Epithelial cell of esophagus (primary cell): ENCODE measurements at places on chromosomes 5 and 9.

GRCh38 chr9:90893706-90894105, 92.1 kb downstream of the SYK start:
- no peak for DNase-seq

- DNase-seq, result peak; percentile 31
Observed at GRCh38 chr5:175444060-175444904, at the start of gene DRD1. Gene DRD1, minus strand, starts transcription at chr5:175444182. Its CDS starts 1,083 bp downstream, at chr5:175443099.

- DNase-seq, result no peak
Observed at GRCh38 chr9:20549053-20549452, 73.2 kb downstream of the MLLT3 start.

DNA sequence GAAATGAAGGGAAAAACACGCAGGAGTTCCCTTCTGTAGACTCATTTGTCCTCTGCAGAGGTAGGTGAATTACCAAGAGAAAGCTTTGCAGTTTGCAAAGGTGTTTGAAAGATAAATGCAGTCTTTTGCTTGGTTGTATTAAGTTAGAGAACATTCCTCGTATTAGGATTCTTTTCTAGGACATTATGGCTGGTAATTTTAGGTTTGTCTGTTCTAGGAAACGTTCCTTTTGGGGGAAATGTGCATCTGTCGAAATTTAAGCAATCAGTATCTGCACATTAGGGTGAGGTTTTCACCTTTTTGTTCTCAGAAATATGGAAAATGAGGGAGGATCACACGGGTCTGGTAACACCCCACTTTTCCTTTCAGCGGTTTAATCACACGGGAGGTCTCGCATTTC, 45.1 kb downstream of the GAS1 start:
- DNase-seq, result no peak

- peak; percentile 57 for DNase-seq
Observed at GRCh38 chr5:88956416-88956815, 73.4 kb upstream of the MEF2C start.

GRCh38 chr9:137984005-137984404, 106.4 kb downstream of the CACNA1B start:
- DNase-seq, result no peak

- DNase-seq, result no peak
Observed at GRCh38 chr9:91629718-91630117, 206.1 kb upstream of the NFIL3 start.

DNA sequence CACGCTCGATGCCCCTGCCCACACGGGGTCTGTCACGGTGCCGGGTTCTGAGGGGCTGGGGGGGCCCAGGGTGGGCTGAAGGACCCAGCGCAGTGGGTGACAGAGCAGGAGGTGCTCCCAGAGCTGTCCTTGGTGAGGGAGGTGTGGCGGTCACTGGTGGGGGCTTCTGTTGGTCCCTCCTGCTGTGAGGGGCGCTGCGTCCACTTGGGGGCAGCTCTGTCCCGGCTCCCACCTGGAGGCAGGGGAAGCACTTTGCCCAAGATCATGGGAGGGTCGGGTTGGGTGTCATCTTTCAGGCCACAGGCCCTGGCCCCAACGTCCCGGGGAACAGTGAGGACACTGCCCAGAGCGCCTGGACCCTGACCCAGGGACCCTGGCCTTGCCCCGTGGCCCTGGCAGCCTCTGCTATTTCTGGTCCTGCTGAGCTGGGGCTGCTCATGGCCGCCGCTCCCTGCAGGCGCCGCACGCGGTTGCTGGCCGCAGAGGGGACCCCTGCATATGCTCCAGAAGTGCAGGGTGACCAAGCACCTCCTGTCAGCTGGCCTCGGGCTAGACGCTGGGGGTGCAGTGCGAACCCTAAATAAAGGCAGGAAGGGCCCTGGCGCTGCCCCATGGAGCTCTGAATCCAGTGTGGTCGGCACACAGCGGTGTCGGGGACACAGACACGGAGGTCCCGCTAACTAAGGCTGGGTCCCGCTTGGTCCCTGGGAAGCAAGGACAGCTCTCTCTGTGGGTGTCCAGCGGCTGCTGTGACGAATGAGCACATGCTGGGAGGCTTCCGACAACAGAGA, 11.6 kb upstream of the RNU6ATAC start:
- DNase-seq, result no peak

DNA sequence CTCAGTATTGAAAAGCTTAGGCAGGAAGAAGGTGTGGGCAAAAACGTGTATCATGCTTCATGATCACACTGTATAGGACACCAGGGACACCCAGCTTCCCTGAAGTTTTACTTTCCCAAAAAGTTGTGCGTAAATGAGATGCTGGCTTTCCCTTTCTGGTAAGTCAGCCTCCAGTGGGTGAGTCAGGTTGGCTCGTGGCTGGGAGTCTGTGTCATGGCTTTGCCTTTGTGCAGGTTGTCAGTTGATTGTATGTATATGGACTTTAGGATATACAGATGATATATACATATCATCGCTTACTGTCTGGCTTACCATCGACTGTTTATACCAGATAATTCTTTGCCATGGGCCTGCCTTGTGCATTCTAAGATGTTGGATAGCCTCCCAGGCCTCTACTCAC, 34.2 kb downstream of the ADRB2 start:
- DNase-seq, result peak; percentile 52

DNA sequence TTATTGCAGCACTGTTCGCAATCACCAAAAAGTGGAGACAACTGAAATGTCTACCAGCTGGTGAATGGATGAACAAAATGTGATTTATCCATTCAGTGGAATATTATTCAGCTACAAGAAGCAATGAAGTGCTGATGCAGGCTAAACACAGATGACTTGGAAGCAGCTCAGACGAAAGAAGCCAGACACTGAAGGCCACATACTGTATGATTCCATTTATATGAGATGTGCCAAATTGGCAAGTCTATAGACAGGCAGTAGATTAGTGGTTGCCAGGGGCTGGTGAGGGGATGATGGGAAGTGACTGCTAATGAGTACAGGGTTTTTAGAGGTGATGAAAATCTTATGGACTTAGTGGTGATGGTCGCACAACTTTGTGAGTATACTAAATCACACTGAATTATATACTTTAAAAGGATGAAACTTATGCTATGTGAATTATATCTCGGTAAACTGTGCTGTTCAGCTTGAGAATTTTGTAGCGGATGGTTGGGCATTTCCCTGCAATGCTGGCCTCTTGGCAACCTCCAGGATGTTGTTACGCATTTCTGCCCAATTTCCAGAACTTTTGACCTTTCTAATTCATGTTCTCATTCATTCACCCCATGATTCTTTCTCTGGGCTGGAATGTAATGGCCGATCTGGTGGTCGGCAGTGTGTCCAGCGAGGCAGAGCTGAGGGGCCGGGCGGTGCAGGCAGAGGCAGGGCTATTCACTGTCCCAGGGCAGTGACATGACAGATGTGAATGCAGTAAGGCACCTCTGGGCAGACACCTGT, 22.0 kb upstream of the WNK2 start:
- DNase-seq, result no peak

- DNase-seq, result no peak
Observed at GRCh38 chr5:163731256-163731655, 225.8 kb downstream of the MAT2B start.

DNA sequence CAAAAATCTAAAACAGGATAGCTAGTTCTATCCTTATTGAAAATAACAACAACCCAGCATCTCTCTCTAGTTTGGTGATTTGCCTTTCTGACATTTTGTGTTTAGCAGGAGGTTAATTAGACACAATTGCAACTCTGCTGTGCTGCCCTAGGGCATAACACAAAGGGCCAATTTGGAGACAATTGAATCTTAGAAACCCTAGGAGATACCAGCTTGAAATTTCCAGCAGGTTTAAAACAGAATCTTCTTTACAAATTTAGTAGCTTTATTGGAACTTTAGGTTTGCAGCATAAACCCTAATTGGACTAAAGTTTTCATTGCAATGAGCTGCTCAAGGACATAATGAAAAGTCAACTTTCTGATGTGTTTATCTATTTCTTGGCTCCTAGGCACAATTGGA, 166.7 kb upstream of the FER start:
- DNase-seq, result no peak
